ENCODE measurements at places on chromosomes 6 and 20. TPM values are rescaled to one million over a fixed set of nuclear protein-coding genes. Genes with fewer than 3 reads are reported as not detected.

DNA sequence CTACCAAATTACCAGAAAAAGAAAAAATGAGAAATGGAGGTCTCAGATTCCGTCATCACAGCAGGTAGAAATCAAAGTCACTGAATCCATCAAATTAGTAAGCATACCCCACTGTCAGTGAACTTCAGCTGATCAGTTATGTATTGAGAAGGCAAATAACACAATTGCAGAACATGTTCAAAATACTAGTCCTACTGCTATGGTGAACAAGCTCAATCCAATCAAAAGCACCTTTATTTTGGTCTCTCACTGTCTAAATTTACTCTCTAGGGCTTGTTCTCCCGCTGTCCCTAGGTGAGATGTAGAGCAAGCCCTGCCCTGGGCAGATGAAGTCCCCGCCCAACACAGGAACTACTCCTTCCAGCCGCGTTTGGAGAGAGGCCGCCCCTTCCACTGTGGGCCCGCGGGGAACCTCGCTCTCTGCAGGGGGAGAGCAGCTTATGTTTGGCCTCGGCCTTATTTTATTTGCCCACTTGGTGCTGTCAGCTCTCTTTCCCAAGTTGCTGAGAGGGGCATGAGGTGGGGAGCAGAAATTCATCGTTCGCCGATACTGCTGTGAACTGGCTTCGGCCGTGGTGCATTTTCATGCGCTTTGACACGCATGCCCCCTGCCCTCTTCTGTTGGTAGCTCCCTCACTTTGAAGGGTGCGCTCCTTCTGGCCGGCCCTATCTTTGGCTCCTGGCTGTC, 14.3 kb upstream of the MAP1LC3A start:
- no peak for DNase-seq

DNA sequence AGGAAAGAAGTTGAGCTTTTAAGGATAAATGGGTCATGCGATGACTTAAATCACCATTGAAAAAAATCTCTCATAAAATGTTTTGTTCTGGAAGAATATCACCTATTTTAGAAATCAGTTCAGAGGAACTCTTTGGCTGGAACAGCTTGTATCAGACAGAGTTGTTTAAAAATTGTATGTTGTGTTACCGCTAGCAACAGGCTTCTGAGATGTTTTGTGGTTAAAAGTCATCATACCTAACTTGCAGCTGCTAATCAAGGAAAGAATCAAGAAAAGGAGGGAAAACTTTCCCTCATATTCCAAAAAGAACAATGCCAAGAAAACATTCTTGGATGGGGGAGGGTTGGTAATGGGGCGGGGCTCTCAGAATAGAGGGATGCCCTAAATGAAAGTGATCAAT, 220.7 kb upstream of the CITED2 start:
- DNase-seq, result no peak

- no peak for DNase-seq
These were observed 1024.0 kb downstream of the GRIK2 start for GRCh38 chr6:102417368-102417998.

GRCh38 chr20:47818016-47818415, 32.7 kb upstream of the SULF2 start:
- DNase-seq, result no peak

GRCh38 chr6:5866547-5867051, 140.1 kb downstream of the NRN1 start:
- DNase-seq, result peak; percentile 32

- no peak for DNase-seq
These were observed 26.8 kb downstream of the MANBAL start for GRCh38 chr20:37316116-37316774.

DNA sequence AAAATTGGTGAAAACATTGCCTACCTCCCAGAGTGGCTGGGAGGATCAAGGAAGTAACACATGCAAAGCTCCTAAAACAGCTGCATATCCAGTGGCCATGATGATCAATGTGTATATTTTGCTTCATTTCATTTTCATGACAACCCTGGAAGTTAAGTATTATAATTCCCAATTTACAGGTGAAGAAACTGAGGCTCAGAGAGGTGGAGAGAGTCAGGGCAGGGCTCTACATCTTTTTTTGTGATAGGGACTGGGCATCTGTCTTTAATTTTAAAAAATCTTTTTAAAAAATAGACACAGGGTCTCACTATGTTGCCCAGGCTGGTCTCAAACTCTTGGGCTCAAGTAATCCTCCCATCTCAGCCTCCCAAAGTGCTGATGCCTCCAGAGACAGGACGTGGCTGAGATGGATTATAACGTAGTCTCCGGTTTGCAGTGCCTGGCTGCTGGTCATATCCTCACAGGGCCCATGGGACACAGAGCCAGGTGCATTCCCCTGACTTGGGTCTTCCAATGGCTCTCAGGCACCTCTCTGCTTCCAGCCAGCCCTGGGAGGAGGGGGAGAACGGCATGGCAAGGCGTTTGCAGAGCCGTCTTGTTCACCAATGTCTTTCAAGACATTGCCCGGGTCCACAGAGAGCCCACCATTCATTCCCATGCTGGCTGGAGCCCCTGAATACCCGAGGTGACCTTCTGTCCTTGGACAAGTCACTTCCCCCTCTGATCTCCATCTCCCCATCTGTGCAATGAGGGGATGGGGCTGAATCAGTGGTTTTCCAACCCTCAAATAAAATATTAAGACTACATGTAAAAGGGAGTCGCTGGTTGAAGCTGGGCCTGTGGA, 38.3 kb downstream of the HNF4A start:
- DNase-seq, result no peak

DNA sequence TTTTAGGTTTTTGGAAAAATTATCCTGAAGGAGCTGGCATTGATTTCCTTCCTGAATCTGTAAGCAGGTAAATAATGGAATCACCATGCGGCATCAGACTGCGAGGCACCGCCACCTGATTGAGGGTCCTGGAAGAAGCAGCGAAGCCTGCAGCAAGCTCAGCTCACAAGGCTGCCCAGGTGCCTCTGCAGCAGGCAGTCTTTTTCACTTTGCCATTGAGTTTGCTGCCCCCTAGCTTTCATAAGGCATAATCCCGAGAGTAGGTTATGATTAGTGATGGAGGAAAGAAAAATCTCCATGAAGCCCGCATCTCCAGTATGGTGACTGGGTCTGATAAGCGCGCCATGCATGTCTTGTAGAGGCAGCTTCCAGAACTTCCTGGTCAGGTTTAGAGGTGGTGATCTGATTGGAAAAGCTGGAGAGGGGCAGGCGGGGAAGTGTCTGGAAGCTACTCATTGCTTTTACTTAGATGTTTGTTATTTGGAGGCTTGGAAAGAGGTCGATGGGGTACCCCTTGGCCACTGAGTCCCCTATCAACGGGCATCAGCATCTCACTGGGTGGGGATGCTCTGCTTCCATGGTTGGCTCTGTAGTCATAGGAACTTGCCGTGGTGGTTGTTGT, 26.7 kb downstream of the IYD start:
- DNase-seq, result peak; percentile 50

DNA sequence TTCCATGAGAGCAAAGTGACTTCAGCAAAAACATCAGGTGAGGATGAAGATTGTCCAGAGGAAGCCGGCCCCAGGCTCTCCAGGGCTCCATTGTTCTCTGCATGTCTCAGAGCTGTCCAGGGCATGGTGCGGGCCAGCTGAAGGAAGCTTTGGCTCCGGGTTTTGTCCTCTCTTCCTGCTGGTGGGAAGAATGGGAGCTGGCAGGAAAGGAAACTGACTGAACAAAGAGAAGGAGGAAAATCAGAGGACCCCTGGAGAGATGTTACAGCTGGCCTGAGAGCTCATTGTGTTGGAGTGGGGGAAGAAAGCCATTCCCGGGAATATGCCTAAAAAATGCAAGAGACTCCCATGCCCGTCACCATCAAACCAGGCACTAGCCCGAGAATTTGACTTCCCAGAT, 27.1 kb downstream of the PRND start:
- peak; percentile 66 for DNase-seq

DNA sequence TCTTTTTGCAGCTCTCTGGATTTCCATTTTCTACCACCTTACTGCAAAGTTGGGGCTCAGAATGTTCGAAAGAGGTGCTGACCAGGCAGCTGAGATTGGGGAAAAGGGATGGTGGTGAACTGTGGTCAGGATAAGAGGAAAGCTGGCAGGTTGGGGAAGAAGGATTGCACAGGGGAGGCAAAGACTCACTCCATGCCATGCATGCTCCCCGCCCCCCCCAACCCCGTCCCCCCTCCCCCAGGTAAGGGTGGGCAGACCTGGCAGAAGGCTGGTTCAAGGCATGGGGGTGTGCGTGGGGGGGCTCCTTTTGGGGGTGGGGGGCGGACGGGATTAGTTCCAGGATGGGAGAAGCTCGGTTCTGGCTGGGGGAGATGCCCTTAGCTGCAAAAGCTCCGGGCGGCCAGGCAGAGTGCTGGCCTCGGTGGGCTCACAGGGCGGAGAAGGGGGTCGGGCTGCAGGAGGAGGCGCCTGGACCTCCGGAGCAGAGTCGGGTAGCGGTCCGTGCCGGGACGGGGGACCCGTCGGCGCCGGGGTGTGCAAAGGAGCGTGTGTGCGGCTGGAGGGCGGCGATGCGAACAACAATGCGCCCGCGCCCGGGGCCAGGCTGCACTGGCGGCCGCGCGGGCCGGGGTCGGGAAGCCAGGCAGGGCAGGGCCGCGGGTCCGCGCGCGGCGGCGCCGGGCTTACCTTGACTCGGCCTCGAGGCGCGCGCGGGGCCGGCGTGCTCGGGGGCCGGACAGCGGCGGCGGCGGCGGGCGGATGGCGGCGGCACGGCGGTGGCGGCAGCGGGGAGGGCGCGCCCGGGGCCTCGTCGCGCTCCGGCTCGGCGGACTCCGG, 880 bp downstream of the ADNP start:
- DNase-seq, result no peak

GRCh38 chr6:65719101-65719500, 12.1 kb upstream of the EYS start:
- DNase-seq, result no peak

- DNase-seq, result no peak
These were observed 36.4 kb downstream of the HDGFL1 start for GRCh38 chr6:22605736-22606135.

- peak; percentile 53 for DNase-seq
These were observed 108.0 kb downstream of the CHD6 start for GRCh38 chr20:41510224-41510623.

DNA sequence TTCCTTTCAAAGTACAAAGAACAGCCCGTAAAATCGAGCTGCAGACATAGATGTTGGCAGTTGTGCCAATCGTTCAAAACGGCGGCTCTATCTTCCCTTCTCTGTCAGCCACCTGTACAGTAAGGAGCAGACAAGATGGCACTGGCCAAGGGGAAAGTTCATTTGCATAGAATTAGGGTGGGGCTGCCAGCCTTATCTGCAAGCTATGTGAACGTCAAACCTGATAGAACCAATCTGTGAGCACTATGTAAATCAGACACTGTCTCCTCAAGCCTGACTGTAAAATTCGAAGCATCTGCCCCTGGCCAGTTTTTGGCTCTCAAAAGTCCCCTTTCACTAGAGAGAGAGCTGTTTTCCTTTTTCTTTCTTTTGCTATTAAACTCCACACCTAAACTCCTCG, 374.5 kb downstream of the EPM2A start:
- DNase-seq, result no peak

DNA sequence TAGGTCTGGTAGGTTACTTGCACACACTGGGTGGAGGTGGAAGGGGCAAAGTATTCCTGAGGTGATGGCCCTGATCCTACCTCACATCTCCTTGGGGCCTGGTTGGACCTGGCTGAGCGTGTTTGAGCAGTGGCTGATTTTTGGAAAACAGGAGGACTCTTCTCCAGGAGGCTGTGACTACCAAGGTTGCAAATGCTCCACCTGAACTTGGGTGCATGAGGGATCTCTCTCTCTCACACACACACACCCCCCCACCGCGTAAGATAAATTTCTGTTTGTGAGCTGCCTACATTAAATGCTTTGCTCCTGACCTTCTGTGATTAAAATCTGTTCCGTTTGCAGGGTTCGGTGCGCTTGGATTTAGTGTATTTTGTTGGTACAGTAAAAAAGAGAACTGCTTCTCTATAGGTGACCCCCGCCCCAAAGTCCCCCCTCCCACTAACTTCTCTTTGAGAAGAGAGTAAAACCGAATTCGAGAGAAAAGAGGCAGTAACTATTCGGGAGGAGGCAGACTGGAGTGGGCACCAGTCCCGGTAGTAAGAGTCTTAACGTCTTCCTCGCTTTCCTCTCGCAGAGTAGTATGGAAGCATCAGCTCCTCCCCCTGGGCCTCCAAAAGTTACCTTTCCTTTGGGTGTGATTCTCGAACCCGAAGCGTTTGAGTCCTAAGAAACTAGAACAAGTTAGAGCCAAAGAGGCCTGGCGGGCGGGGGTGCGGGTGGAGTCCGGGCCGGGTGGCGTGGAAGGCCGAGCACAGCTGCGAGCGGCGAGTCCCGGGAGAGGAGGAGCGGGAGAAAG, 585 bp upstream of the DSE start:
- no peak for DNase-seq

DNA sequence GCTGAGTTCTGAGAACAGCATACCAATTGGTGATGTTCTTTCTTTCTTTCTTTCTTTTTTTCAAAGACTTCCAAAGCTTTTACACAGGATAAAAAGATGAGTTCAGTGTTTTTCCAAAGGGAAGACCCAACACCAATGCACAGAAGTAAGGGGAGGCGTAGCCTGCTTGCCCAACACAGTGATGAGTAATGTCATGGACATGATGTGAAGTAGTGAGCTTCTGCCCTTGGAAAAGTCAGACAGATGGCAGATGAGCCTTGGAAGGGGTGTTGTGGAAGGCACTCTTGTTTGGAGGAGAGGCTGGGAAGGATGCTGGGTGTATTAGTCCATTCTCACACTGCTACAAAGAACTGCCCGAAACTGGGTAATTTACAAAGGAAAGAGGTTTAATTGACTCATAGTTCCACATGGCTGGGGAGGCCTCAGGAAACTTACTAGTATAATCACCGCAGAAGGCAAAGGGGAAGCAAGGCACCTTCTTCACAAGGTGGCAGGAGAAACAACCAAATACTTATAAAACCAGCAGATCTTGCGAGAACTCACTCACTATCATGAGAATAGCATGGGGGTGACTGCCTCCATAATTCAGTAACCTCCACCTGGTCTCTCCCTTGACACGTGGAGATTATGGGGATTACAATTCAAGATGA, 12.6 kb downstream of the LRP11 start:
- DNase-seq, result no peak

- peak; percentile 65 for DNase-seq
These were observed 120.2 kb downstream of the MBOAT1 start for GRCh38 chr6:20092071-20092566.

- no peak for DNase-seq
These were observed 68.5 kb downstream of the PDSS2 start for GRCh38 chr6:107390685-107391435.

GRCh38 chr6:158687506-158687905, 37.7 kb downstream of the SYTL3 start:
- DNase-seq, result no peak

GRCh38 chr6:138757136-138757535, 16.4 kb upstream of the CCDC28A start:
- no peak for DNase-seq

GRCh38 chr6:71080826-71081225, 124.0 kb upstream of the B3GAT2 start:
- no peak for DNase-seq

GRCh38 chr6:41682056-41682477, 43.8 kb downstream of the MDFI start:
- DNase-seq, result peak; percentile 84

Gene RIN2
- 119 TPM for total RNA-seq

Gene KCNK15
- total RNA-seq, result not detected

Gene STMND1
- total RNA-seq, result not detected

Gene SCUBE3
- total RNA-seq, result 0.62 TPM

Gene SLC29A1
- total RNA-seq, result 219 TPM

Gene GPLD1
- not detected for total RNA-seq

Gene COL9A3
- 0.76 TPM for total RNA-seq

Gene OR2J3
- not detected for total RNA-seq
